ENCODE measurements at places on chromosomes 16 and 17.

- no peak for DNase-seq
These were observed 130.4 kb upstream of the MPHOSPH6 start for GRCh38 chr16:82300374-82300951.

DNA sequence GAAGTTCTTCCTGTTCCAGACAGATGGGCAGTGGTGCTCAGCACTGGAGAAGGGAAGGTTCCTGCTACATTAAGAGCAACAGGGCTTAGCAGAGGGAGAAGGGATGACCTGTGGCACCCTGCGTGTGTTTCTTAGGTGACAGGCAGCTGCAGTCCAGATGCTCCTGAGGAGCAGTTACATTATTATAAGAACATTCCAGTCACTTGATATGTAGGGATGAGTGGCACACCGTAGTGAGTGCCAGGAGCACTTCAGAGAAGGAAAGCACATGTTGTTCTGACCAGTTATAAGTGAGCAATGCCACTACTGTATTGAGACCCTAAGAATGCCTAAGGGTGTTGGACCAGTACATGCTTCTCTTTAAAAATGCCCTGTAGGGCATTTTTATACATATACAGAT is 39.9 kb upstream of the MRC2 start:
- no peak for DNase-seq

DNA sequence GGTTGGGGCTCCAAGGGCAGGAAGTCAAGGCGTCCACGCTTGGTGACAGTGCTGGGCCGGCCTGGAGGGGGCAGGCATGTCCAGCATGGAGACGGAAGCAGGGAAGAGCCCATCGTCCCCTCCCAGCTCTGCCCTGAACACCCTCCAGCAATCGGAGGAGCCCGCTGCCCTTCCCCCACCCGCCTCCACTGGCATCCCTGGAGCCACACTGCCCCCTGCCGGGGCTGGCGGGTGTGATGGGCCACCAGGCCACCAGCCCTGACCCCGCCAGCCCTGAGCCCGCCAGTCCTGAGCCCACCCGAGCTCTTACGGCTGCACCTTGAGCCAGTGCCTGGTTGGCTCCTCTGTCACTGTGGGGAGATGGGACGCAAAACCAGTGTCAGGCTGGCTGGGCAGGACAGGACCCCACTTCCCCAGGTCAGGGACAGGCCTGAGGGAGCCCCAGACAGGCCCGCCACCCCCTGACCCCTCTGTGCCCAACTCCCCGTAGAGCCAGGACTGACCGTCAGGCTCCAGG is 4.1 kb upstream of the CDH15 start:
- peak; percentile 88 for DNase-seq

DNA sequence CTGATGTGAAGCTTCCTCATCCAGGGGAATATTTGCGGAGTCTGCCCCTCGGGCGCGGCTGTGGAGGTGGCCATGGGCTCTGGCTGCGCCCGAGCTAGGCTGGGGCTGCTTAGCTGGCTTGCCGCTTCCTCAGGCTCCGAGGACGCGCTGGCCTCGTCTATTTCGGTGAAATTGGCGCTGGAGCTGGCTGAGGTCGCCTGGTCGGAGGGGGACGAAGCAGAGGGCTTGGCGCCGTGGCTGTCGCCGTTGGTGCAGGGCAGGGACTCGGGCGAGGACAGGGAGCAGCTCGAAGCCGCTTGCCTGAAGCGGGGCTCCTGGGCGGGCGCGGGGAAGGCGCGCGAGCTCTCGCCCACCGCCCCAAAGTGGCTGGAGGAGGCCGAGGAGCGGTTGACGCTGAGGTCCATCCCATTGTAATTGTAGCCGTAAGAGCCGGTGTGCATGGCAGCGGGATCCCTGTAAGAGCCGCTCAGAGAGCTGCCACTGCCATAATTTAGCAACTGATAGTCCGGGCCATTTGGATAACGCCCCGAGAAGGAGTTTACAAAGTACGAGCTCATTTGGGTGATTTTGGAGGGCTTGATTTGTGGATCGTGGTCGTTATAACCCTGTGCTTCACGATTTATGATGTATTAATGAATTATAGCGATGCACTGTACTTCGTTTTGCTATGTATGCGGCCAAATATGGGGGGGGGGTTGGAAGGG is at the start of gene HOXB5:
Gene HOXB5 (minus strand): TSS at position 654 of the 704 bp plus-strand sequence. CDS start 97 bp downstream, at position 557.
- DNase-seq: no peak

DNA sequence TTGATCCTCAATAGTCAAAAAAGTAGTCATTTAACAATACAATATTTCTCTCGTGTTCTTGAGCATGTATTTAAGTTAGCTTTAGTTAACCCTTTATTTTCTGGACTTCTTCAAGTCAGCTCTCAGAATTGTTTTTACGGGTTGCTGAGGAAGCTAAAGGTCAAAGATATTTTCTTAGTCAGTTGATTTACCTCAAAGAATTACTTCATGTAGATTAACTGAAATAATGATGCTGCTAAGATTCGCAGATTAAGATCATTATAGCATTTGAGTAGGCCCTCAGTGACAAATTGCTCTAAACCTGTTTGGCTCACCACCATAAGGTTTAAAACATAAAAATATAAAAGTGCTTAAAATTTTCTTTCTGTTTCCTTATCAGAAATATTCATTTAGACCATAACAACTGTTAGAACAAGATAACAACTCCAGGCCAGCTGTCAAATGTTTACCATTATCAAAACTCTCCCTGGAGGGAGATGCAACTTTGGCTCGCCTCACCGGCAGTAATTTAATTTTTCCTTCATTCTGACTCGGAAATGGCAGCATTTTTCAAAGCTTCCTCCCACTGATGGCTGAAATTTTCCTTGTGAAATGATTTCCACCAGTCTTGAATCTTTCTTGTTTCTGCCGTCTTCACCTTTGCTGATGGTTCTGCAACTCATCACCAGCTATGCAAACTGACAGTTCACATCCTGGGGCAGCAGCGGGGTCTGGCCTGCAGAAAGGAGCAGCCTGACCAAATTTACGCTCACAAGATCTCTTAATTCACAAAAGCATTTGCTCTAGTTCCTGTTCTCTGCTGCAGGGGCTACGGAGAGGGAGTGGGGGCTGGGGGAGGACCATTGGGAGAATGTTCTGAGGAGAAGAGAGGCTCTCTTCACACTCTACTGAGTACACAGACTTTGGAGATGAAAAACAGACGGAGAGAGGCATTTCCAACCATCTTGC is 254.8 kb upstream of the TBX2 start:
- DNase-seq: no peak

- DNase-seq: no peak
These were observed 58.5 kb downstream of the XYLT1 start for GRCh38 chr16:17412221-17412620.

DNA sequence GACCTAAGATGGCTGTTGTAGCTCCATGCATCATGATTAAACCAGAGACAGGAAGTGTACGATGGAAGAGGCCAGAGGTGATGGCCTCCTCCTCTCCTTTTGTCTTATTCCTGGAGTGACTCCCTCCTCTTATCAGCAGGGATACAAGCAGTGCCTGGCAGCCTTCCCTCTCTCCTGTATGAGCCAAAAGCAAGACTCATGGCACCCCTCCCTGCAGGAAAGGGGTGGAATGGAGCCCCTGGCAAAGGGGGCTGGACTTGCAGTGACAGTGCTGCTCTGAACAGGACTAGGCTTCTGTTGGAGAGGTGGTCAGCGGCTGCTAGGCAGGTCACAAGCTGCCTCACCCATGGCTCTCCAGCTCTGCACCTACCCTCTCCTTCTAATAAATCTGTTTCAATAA is 8.4 kb downstream of the TXNL4B start:
- DNase-seq: no peak

- no peak for DNase-seq
These were observed 190.2 kb upstream of the GSE1 start for GRCh38 chr16:85422632-85423550.

GRCh38 chr16:47634727-47635126 is 173.6 kb downstream of the PHKB start:
- DNase-seq: no peak

- DNase-seq: no peak
These were observed 123.5 kb downstream of the IRF8 start for GRCh38 chr16:86022381-86022960.

DNA sequence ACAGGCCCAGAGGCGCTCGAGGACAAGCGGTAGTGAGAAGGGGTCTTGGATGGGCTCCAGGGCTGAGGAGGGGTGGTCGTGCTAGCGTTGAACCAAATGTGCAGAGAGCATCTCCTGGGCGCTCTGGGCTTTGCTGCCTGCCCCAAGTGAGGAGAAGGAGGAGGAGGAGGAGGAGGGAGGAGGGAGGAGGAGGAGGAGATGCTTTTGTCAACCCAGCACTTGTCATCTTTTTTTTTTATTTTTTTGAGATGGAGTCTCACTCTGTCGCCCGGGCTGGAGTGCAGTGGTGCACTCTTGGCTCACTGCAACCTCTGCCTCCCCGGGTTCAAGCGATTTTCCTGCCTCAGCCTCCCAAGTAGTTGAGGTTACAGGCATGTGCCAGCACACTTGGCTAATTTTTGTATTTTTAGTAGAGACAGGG is 59.8 kb downstream of the PGS1 start:
- no peak for DNase-seq

DNA sequence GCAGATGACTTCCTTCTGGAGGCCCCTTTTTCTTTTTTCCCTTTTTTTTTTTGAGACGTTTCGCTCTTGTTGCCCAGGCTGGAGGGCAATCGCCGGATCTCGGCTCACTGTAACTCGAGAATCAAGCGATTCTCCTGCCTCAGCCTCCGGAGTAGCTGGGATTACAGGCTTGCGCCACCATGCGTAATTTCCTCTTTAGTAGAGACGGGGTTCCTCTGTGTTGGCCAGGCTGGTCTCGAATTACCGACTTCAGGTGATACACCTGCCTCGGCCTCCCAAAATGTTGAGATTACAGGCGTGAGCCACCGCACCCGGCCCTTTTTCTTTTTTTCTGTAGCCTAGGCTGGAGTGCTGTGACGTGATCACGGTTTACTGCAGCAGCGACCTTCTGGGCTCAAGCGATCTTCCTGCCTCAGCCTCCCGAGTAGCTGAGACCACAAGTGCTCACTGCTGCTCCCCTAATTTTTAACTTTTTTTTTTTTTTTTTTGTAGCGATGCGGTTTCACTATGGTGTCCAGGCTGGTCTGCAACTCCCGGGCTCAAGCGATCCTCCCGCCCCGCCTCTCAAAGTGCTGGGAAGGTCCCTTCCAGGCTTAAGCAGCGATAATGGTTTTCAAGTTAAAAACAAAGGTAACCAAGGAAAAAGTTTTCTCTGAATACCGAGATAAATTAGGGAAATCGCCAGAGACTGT is 956 bp upstream of the IST1 start:
- peak; percentile 58 for DNase-seq

DNA sequence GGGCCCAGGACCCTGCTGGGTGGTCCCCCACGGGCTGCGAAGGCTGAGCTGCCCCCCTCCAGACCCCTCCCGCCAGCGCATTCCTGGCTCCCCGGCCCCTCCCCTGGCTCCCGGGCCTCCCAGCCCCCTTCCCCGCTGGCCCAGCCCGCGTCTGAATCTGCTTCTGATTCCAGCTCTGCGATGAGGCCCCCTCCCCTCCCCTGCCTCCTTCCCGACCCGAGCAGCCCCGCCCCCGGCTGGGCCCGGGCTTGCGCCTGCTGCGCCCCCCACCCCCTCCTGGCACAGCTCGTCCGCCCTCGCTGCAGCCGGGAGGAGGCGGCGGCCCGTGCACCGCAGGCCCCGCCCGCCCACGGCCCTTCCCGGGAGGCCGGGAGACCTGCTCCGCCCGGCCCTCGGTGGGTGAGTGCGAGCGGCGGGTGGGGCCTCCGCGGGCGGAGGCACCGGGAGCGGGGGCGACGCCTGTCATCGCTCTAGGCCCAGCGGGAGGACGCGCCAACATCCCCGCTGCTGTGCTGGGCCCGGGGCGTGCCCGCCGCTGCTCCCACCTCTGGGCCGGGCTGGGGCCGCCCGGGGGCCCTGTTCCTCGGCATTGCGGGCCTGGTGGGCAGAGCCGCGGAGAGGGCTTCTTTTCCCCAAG is at the start of gene NTN3:
Gene NTN3 (plus strand): TSS at position 282 of the 637 bp plus-strand sequence. CDS start 405 bp downstream, outside the sequence.
- DNase-seq: peak; percentile 36

DNA sequence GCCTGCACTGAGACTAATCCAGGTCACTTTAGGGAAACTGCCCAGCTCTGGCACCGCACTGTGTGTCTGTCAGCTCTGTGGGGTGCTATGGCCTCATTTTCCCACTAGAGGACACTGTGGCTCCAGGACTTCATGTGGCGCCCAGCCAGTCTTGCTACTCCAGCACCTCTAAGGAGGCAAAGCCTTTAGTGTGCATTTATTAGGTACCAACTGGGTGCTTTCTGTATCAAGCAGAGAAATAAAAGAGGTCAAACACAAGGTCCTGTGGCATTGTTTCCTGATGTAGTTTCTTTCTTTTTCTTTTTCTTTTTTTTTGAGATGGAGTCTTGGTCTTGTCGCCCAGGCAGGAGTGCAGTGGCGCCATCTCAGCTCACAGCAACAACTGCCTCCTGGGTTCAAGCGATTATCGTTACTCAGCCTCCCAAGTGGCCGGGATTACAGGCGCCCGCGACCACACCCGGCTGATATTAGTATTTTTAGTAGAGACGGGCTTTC is 12.5 kb upstream of the RHBDL3 start:
- DNase-seq: no peak

GRCh38 chr17:47649972-47650524 is 329 bp downstream of the KPNB1 start:
- DNase-seq: no peak

DNA sequence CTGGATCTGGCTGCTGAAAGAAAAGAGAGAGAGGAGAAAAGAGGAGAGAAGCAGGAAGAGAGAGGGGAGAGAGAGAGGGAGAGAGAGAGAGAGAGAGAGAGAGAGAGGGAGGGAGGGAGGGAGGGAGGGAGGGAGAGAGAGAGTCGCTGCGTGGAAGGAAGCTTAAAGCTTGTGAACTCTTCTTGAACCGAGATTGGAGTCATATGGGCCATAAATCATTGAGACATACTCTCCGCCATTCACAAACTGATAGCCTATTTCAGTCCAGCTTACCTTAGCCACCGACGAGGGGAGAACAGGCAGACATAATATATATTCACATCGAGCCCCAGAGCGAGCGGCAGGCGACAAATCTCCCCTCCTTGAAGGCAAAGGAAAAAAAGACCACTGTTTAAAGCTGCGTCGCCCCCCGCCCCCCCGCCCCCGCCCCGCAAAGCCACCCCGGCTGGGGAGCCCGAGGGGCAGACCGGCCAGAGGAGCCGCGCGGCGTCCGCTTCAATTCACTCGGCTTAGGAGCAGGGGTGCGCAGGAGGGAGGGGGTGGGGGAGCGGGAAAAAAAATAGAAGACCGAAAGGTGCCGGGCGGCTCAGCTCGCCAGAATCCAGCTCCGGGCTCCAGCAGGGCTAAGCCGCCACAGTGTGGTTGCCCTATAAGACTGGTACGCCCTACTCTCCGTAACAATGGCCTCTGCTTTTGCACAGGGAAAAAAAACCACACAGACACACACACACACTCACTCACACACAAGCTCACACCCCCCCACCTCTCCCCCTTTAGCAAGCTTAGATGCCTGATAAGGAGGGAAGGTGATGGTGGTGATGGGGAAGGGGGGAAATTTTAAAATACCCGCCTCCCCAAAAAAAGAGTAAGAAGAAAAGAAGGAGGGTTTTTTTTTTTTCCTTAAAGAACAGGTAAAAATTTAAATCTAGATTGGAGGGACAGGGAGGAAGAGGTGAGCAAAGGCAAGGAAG is 10.6 kb upstream of the HOXB2 start:
- DNase-seq: no peak

- peak; percentile 40 for DNase-seq
These were observed 38.3 kb downstream of the SCPEP1 start for GRCh38 chr17:57016071-57016763.
